Retinal pigment epithelial cell (primary cell): ENCODE measurements at places on chromosomes 5 and 9.

GRCh38 chr9:131651599-131651998, 88.3 kb downstream of the RAPGEF1 start:
- DNase-seq, result no peak

DNA sequence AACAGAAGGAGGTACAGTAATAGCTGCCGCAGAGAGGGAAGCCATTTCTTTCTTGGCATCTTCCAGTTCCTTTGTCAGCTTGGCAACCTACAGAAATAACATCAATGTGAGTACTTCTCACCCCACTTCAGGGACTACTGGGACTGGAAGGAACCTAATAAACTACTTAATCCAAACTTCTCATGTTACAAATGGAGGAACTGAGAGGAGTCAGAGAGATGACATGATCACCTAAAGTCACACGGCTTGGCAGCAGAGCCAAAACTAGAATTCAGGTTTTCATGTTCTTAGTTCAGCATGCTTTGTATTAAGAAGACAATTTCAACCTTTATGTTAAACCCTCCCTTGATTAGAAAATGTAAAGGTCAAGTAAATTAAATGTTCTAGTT, 44.7 kb downstream of the DIAPH1 start:
- DNase-seq, result no peak

DNA sequence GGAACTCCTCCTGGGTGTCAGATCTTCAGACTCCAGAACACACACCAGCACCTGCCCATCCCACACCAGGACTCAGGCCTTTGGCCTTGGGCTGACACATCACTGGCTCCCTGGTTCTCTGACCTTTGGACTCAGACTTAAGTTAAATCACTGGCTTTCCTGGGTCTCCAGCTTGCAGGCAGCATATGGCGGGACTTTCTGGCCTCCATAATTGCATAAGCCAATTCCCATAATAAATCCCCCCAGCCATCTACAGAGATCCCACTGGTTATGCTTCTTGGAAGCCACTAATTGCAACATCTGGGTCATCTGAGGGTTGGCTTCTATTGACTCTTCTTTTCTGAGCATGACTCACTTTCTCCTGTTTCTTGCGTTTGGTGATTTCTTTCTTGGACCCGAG, 80.3 kb upstream of the SARDH start:
- DNase-seq, result no peak

- DNase-seq, result no peak
Observed at GRCh38 chr9:112074250-112075008, 100.7 kb downstream of the SUSD1 start.

DNA sequence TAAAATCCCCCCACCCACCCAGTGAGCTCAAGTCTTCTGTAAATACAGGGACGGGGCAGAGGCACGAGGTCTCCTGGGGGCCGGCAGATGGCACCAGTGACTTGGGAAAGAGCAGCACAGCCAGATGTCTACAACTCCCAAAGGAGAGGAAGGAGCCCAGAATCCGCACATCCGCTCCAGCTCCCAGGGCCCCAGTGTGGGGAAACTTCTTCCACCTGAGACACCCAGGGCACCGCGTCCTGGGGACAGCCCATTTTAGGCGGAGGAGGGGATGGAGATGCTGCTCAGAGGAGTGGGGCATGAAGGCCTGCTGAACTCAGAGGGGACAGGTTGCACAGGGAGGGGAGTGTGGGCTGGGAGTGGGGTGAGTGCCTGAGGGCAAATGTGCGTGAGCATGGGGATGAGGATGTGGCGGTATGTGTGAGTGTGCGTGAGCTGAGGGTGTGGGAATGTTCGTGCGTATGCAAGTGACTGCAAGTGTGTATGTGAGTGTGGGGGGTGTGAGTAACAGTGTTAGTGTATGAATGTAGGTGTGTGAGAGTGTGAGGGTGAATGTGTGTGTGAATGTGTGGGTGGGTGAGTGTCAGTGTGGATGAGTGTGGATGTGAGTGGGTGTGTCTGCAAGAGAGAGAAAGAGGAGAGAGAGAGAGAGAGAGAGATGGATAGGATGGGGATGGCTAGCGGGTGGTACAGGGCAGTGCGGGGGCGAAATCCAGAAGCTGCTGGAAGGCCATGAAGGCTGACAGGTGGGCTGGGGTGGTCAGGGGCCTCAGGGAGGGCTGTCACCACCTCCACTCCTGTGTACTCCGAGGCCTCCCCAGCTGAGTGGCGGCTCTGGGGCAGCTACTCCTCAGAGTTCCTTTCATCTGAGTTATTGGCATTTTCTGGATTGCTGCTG, 63.5 kb downstream of the DUSP1 start:
- no peak for DNase-seq

- DNase-seq, result no peak
Observed at GRCh38 chr9:90259311-90260246, 383.0 kb downstream of the DIRAS2 start.

DNA sequence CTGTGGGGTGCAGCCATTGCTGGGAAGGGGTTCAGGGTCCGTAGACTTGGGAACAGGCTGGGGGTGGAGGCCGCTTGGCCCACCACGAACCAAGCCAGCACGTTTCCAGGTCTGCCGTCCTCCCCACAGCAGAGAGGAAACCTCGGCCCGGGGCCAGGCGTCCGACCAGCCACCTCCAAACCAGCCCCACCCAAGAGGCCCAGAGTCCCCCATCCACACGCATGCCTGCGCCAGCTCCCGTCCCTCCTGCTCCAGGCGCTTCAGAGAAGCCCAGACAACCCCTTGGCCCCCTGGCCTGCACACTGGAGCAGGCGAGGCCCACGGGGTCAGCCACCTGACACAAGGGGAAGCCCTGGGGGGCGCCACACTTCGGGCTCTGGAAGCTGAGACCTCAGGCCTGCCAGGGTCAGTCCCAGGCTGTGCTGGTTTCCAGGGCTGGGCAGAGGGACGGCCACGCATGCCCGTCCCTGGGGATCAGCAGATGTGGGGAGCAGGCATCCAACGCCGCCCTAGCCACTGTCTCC, 6.3 kb downstream of the DNLZ start:
- no peak for DNase-seq

DNA sequence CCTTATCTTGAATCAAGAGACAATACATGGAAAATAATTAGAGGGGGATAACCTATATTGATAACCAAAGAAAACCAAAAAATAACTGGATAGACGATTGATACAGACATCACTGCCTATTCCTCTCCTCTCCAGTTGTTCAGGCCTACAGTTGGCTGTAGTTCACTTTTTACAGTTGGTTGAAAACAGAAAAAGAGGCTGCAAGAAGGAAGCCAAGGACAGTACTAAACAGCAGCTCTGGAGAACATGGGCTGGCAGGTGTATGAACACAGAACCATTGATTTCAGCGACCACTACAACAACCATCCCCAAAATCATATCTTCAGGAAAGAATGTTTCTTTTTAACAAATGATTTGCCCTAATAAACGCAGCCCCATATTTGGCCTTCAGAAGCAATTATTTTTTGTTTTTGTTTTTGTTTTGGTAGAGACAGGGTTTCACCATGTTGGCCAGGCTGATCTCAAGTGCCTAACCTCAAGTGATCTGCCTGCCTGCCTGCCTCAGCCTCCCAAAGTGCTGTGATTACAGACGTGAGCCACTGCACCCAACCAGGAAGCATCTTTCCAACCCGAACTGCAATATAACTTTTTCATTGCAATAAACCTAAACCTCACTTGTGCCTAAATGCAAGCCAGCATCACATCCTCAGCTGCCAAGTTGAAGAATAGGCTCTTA, 64.3 kb downstream of the MLLT3 start:
- DNase-seq, result no peak

DNA sequence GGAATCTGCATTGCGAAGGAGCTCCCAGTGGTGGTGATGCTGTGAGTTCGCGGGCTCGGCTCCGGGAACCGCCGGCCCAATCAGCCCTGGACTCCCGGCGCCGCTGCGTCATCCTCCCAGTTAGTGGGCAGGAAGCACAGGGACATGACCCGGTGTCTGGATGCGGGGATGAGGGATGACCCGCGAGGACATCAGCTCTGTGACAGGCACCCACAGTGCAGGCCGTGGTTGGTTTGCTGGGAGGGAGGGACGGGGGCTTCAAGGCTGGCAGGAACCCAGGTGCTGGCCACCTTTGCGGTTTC, 996 bp downstream of the NXNL2 start:
- DNase-seq, result no peak

- DNase-seq, result no peak
Observed at GRCh38 chr9:112842555-112842954, 48.1 kb downstream of the SLC46A2 start.

DNA sequence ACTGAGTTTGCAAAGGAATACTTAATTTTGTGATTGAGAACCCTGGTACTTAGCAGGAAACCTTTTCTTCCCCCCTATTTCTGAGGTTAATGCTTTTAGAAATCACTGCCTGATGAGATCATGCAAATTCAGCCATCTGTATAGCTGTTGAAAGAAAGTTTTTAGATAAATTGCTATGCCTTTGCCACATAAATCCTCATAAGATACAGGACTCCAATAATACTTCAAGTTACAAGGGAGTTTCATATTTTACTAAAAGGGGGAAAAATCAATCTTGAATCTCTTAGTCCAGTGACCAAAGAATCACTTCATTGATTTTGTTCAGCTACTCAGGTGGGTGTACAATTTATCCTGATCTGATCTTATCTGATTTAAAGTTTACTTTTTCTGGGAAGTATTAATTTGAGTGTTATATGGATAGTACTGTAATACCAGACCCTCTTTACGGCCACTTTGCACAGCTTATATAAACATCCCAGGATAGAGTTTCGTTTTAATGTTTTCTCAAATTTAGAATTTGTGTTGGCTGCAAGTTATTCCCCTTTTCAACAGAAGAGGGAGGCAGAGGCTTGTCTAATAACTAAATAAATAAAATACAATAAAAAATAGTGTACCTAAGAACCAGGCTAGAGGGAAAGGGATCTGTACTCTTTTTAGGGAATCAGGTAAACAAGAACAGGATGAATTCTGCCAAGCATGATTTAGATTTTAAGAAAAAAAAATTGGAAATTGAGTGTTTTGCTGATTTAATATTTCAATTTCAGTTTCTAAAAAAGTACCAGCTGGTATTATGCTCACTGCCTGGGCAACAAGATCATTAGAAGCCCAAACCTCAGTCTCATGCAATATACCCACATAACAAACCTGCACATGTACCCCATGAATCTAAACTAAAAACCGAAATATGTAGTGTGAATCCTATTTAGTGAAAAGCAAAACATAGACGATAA, 69.1 kb downstream of the PSAT1 start:
- no peak for DNase-seq
